ENCODE measurements at places on chromosomes 7 and 10.

- DNase-seq: no peak
Measured at GRCh38 chr10:22556774-22557173, 157.6 kb downstream of the PIP4K2A start.

- DNase-seq: no peak
Measured at GRCh38 chr10:61480208-61480607, 27.0 kb upstream of the TMEM26 start.

DNA sequence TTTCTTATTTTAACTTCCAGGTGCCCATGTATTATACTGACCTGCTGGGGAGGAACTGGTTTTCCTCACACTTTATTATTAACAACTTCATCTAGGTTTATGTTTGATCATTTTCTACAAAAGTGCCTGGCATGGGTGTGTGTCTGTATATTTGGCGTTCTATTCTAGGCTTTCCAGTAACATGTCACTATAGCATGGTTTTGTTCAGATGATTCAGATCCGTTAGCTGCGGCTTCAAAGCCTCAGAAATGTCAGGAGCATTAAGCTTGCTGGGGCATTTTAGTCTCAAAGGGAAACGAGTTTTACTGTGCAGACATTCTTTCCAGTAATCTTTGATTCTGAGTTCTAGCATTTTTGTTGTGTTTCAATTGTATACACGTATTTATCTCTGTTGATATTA, 2.3 kb downstream of the INPP5A start:
- DNase-seq: peak; percentile 86

GRCh38 chr7:105003275-105003674, 10.7 kb upstream of the KMT2E start:
- peak; percentile 83 for DNase-seq

DNA sequence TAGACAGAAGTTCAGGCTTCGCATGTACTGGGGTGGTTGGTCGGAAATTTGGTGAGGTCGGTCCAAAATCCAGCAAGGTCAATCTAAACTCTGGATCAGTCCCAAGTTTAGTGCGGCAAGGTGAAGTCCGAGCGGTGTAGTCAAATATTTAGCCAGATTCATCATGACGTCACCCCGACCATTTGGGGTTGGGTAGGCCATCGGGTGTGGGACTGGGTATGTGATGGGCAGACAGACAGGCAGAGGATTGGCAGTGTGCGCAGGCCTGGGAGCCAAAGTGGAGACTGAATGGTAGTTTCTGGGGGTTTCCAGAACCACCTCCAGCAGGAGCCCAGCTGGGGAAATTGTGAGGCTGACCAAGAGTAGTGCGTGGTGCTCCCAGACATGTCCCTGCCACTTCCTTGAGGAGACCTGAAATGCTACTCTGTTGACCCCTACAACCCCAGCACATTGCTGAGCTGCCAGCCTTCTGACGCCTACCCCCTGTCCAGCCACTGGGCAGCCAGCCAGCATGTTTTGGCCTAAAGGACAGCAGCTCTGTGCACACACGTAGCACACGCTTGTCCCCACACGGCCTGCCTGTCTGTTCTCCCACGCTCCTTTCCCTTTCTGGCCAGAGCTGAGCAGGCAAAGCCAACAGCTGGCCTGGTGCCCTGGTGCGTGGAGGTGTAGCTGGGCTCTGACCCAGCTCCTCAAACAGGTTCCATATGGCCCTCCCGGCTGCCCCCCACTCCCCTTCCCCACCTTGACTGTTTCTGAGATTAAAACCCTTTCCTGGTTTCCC, 55.9 kb downstream of the FAM241B start:
- peak; percentile 34 for DNase-seq

DNA sequence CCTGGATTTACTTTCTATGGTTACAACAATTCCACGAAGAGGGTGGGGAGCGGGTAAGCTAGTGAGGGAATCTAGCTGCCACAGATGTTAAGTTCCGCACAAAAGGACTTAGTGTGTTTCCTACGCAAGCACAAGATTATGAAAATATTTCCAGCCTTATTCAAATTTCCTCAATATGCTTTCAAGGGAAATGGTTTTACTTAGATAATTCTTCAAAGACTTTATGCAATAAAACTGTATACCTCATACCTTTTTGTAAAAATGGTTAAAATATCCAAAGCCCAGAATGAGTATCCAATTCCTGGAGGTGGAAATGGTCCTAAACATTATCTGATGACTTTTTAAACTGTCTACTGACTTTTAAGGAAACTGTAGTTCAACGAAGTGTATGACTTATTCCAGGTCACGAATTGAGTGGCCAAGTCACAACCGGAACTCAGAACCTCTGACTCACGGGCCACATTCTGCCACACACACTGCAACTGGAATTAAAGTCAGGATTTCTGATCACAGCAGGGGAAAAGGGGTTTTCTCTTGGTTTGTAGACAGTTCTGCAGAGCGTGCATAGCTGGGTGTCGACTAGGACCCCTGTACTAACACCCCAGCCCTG, 20.2 kb upstream of the INSIG1 start:
- DNase-seq: no peak

DNA sequence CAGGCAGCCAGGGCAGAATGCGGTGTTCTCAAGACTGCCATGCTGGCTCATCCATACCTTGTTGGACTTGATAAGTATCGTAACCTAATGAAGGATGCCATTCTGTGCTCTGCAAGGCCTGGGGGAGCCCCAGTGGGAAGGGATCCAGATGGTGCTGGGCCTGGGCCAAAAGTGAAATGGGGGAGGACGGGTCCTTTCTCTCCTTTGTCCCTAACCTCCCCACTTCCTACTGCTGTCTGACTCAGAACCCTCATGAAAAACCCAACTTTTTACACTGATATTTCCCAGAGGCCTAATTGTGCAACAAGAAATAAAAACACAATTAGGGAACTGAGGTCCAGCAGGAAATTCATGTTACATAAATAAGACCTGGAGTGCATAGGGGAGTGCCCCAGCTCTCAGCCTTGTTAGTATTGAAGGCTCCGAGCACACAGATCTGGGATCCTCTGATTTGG, 193.7 kb upstream of the SVIL start:
- DNase-seq: no peak

- peak; percentile 33 for DNase-seq
Measured at GRCh38 chr10:22335173-22335933, 9.9 kb upstream of the SPAG6 start.

Data from iris pigment epithelial cell (primary cell).